ENCODE measurements at places on chromosomes 5 and 9.

DNA sequence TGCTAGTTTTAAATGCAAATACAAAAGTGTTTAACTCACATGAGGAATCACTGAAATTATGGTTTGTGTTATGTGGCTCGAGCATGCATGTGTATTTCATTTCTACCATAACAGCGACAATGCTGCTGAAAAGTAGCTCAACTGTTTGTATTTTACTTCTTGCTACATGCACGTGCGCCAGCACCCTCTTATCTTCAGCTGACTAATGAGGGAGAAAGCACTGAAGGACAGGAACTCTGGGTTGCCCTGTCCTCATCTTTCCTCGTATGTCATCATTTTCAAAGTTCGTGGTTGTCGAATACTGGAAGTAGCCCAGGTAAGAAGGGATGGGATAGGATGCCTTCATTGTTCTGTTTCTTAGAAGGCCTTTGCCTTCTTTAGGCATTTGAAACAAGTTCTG is 120.3 kb downstream of the SYK start:
- DNase-seq = no peak

GRCh38 chr9:16884373-16884772 is 13.9 kb upstream of the BNC2 start:
- no peak for DNase-seq

- DNase-seq = no peak
Measured at GRCh38 chr5:136901-137300, 44.9 kb downstream of the PLEKHG4B start.

DNA sequence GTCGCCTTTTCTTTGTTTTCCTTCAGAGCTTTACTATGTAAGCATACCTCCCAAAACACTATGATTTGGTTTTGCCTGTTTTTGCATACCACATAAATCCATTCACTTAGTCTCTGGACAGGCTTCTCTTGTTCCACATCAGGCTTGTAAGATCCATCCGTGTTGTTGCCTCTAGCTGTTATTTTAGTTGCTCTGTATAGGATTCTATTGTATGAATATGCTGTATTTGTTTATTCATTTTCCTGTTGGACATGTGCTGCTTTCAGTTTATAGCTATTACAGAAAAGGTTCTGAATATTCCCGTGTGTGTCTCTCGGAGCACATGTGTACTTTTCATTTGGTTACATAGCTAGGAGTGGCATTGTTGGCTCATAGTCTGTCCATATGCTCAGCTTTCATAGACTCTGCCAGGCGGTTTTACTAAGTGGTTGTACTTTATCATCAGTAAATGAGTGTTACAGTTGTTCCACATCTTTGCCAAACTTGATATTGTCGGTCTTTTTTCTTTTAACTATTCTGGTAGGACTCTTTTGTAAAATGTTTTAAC is 41.8 kb downstream of the NUP214 start:
- no peak for DNase-seq

DNA sequence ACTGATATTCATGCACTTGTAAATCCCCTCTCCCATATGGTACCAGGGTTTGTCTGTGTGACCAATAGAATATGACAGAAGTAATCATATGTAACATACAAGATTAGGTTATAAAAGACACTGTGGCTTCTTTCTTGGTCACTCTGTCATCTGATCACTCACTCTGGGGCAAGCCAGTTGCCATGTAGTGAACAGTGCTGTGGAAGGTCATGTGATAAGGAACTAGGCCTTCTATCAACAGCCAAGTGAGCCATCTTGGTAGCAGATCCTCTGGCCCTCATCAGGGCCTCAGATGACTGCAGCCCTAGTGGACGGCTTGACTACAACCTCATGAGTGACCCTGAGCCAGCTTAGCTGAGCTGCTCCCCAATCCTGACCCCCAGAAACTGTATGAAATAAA is 30.0 kb upstream of the MATR3 start:
- no peak for DNase-seq

GRCh38 chr5:148697180-148697808 is 43.0 kb upstream of the HTR4 start:
- no peak for DNase-seq

DNA sequence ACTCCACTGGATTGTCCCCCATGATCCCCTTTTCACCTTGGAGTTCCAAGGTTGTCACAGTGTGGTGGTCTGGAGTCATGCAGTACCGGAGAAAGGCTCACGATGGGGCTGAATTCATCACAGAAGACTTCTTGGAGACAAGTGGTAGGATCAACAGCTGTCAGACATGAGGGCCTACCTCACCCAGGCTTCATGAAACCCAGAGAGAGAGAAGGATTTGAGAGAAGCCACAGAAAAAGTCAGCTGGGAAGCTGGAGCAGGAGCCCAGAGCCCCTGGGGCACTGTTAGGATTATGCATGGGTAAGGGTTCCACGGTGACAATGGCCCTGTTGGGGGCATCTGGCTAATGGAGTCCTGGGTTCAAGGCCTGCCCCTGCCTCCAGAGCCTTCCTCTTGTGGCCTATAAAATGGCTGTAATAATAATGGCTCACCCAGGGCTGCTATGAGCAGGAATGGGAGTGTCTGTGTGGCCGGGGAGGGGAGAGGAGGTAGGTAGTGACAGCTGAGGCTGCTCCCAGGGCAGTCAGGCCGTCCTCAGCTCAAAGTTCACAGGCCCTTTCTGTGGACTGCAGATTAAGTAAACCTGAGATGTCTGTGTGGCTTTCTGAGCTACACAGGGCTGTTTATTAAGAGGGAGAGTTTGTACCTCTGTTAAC is 910 bp downstream of the TRIM14 start:
- DNase-seq = peak; percentile 71

DNA sequence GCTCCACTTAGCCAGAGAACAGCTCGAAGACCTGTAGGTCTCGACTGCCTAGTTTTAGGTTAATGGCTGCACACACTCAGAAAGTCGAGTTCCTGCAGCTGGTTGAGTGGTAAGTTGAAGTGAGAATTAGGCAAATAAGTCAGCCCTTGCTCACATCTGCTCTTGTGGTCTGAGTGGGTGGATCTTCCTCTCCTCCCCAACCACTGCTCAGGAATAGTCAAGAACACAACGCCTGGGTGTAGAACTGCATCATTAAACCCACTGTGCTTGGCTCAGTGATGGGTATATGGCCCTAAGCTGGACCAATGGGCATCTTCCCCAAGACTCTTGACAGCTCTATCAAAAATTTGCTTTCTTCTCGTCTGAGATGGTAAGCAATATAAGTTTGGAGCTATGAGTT is 20.9 kb upstream of the ADAM19 start:
- peak; percentile 44 for DNase-seq

DNA sequence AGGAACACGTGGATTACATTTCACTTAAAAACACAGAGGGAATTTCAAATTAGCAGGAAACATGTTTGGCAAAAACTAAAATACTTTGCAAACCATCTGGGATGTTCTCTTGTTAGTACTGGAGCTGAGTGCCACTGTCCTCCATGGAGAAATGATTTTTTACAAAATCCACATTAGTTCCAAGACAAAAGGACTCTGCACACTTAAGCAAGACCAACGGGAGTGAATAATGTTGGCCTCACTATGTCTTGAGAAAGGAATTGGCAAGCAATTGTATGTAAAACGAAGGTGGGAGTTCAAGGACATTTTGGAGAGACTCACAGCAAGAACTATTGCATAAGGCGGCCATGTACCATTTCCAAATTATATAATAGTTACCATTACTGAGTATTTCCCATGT is 547.5 kb downstream of the EBF1 start:
- DNase-seq = no peak

GRCh38 chr5:10406651-10407050 is 35.0 kb upstream of the ROPN1L start:
- no peak for DNase-seq

DNA sequence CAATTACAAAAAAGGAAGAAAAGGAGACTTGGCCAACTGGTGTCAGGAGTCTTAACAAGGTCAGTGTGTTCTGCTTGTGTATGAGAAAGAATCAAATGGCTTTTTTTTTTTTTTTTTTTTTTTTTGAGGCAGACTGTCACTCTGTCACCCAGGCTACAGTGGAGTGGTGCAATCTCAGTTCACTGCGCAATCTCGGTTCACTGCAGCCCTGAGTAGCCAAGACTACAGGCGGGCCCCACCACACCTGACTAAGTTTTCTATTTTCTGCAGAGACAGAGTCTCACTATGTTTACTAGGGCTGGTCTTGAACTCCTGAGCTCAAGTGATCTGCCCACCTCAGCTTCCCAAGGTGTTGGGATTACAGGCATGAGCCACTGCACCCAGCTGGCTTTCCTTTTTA is 3.1 kb upstream of the IL7R start:
- DNase-seq = peak; percentile 87

DNA sequence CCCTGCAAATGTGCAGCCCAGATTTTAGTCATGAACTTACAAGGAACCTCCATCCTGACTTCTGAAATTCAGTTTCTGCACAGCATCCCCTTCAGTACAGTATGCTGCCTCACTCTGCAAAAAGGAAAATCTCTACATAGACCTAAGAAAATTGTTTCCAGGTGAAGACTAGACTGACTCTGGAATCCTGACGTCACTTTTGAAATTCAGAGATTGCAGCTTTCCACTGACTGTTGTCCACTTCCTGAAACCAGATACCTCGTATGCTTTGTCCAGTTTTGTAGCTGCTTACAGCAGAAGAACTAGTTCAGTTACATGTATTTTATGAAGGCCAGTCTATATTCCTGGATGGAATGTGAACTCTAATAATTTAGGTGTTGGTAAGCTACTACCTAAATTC is 629.3 kb upstream of the ST8SIA4 start:
- no peak for DNase-seq

GRCh38 chr5:72499730-72500129 is 7.5 kb downstream of the ZNF366 start:
- DNase-seq = no peak

DNA sequence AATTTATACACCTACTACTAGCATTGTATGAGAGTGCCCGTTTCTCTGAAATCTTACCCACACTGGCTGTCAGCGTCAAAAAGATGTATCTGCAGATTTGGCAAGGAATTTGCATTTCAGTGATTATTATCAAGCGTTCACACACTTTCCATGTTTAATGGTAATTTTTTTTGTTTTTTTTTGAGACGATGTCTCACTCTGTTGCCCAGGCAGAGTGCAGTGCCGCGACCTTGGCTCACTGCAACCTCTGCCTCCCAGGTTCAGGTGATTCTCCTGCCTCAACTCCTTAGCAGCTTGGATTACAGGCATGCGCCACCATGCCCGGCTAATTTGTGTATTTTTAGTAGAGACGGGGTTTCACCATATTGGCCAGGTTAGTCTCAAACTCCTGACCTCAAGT is 14.3 kb downstream of the ABL1 start:
- DNase-seq = no peak

- DNase-seq = peak; percentile 2
Measured at GRCh38 chr5:137891849-137892248, 2.6 kb downstream of the PKD2L2 start.

DNA sequence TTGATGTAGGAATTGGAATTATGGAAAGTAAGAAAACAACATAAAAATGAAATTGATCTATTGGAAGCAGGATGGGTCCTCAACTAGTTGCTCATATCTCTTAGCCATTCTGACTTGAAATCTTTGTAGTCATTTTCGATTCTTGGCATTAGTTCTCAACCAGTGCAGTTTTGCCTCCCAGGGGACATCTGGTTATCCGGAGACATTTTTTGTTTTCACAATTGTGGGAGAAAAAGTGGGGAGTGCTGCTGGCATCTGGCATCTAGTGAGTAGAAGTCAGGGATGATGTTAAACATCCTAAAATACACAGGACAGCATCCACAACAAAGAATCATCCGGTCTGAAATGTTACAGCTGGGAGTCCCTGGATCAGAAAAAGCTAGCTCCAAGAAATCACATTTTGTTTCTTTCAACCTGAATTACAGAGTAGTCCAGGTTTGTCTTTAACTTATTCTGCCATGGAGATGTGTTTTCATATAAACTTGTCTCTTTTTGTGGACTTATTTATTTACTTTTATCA is 74.9 kb downstream of the FBXL7 start:
- DNase-seq = no peak

- no peak for DNase-seq
Measured at GRCh38 chr5:122458278-122458872, 146.3 kb downstream of the SNCAIP start.

DNA sequence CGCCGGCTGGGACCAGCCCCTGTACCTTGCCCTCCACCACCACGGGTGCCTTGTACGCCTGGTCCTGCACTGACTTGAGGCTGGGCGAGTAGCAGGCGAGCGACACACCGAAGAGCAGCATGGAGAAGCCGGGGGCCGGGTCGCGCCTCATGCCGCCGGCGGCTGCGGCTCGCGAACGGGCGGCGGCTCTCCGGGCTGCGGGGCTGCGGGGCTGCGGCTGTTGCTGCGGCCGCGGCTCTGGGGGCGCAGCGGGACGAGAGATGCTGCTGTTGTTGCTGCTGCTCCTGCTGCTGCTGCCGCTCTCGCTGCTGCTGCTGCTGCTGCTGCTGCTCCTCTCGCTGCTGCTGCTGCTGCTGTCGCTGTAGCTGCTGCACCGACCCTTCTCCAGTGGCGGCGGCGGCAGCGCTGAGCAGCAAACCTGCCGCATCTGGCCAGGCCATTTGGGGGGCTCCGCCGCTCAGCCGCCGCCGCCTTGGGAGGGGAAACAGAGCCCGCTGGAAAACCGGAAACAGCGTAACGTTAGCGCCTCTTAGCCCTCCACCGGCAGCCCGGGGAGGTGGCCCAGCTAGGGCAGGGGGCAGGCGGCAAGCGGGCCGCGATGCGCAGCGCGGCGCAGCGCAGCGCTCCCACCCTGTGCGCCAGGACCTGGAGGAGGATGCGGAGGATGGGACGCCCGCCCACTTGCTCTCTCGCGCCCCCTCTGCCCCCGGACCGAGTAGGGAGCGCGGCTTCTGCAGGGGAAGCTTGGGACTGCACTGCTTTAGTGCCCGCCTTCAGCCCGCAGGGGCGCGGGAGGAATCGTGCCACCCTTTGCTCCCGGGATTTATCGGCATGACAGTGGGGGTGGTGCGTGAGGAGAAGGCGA is at the start of gene NRG2:
Gene NRG2 (minus strand): TSS at position 657 of the 865 bp plus-strand sequence.
- DNase-seq = peak; percentile 55

DNA sequence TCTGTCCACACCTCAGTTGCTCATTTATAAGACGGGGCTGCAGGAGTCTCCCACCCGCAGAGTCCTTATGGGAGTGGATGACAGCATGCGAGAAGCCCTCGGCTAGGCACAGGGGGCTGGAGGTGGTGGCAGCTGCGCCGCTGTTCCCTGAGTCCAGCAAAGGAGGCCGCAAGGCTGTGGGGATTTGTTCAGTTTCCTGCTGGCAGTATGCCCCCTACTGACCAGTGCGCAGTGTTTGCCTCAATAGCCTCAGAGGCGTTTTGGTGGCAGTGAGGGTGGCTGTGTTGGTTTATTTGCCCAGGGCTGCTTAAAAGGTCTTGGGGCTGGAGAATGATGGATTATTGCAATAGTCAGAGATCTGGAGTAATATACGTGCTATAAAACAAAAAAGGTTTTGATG is 176.3 kb upstream of the OTULINL start:
- DNase-seq = no peak

- DNase-seq = no peak
Measured at GRCh38 chr5:17020678-17021601, 84.9 kb upstream of the MYO10 start.

DNA sequence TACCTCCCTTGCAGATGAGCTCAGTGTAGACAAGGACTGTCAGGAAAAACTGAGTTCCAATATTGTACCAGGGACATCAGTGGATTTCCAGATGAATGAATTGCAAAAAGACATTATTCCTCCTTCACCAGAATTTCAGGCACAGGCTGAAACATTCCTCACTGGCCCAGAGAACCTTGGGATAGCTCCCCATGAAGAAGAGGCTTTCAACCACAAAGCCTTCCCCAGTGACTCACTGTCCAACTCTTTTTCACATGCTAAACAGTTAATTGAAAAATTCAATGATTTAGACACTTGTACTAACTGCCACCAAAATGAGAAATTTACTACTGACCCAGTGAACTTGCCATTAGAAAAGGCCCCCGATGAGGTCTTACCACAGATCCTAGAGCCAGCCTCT is 144.5 kb downstream of the UNC13B start:
- no peak for DNase-seq

GRCh38 chr9:136784997-136785361 is 6.2 kb upstream of the TMEM141 start:
- DNase-seq = peak; percentile 60

Measured in CD4-positive, alpha-beta T cell treated with Interleukin-21 for 1 hour (primary cell).